ENCODE measurements at places on chromosomes 13 and 19.

DNA sequence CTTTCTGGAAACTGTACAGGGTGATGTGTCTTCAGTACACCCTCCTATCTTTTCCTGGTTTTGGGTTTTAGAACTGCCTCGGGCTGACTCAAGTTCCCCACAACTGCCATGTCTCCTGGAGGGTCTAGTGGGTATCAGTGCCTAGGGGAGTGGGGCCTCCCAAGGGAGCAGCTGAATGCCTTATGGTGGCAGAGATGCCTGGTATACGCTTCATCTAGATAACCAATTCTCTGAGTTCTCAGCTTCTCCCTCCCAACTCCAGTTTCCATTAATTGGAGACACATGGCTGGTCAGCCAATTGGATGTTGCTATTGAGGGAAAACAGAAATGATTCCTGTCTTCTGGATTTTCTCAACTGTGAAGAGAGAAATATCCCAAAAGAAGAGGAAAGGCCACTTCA, 12.8 kb downstream of the ZNF439 start:
- DNase-seq, result no peak

- peak; percentile 46 for DNase-seq
Observed at GRCh38 chr13:91181892-91182291, 165.6 kb upstream of the MIR17HG start.

DNA sequence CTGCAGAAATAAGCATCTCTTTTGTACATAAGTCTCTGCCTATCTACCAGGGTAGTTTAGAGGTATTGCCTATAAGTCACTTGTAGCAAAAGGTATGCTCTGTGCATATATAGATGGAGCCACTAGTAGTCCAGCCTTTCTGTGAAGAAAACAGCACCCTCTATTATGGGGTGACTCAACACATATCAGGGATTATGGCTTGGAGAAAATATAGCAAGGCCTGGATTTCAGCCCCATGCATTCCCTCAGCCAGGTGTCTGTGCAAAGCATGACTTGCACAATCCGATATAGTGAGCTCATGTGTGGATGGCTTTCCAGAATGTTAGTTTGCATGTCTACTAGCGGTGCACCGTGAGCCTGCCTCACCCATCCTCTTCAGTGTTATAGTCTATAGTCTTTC, 13.4 kb upstream of the NALCN start:
- DNase-seq, result no peak

DNA sequence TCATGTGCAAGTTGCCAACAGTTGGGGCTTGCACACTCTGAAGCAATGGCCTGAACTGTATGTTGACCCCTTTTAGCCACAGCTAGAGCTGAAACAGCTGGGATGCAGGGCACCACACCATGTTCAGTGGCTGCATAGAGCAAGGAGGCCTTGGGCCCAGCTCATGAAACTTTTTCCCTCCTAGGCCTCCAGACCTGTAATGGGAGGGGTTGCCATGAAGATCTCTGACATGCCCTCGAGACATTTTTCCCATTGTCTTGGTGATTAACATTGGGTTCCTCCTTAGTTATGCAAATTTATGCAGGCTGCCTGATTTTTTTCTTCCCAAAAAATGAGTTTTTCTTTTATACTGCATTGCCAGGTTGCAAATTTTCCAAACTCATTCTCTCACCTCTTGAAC, 165.1 kb upstream of the PRR20A start:
- no peak for DNase-seq

DNA sequence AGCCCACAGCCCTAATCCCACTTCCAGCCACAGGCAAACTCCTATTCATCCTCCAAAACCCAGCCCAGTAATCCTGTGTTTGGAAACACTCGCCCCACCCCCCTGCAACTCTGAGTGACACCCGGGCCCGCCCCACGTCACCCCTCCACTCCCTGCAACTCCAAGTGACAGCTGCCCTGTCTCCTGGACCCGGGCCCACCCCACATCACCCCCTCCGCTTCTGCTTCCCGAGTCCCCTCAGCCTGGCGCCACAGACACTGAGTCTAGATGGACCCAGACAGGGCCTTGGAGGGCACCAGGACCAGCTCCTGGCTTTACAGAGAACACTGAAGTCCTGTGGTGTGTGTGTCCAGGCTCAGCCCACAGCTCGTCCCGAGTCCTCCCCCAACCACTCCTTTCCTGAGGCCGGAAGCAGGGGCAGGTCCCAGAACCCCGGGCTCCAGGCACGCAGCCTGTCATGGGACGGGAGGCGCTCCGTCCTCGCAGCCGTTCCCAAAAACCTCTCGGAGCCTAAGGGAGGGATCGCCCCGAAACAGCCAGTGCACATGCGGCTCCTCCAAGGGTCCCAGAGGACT, 7.7 kb downstream of the REXO1 start:
- no peak for DNase-seq

GRCh38 chr13:73665261-73665660, 468.9 kb downstream of the KLF12 start:
- no peak for DNase-seq

GRCh38 chr19:33229962-33230361, 4.3 kb upstream of the SLC7A10 start:
- DNase-seq, result no peak

DNA sequence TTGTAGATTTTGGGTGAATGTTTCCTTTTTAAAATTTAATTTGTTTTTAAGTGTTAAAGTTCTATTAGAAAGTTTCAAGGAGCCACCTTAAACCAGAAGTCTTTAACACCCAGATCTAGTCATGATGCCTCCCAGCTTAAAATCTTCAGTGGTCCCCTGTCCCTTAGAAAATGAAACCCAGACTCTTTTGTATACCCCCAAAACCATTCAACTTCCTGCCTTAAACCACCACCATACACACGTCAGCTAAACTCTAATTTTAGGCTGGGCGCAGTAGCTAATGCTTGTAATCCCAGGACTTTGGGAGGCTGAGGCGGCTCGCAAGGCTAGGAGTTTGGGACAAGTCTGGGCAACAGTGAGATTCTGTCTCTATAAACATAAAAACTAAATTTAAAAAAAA, 37.9 kb downstream of the N4BP2L1 start:
- no peak for DNase-seq

- no peak for DNase-seq
Observed at GRCh38 chr13:30078059-30078458, 227.6 kb upstream of the UBL3 start.

GRCh38 chr19:44951179-44952159, 3.7 kb upstream of the CLPTM1 start:
- peak; percentile 84 for DNase-seq

DNA sequence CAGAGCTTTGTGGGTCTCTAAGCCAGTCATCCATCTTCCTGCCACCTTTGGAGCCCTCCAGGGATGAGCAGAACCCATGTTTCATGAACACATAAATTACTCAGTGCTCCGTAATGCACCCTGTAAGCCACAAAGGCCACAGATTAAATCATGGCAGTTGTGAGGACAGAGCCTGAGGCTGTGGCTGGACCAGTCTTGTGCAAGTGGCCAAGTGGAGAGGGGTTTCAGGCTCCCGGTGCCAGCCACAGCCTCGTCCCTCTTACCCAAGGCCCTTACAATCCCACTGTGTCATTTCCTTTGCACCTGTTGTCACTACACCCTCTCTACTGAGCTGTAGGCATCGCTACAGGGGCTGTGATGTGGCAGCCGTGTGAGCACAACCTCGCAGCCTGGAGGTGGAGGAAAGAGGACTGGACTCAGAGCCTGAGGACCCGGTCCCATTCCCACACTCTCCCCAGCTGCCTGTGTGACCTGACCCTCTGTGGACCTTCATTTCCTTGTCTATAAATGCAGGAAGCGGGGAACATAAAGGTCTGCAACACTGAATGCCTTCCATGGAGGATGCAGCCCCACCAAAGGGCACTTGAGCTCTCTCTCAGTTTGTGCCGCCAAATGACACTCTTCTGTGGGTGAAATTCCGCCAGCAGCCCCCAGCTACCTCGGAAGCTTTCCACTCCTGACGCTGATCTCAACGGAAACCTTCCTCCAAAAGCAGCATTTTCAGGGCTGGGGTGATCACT, 792.0 kb downstream of the UQCRFS1 start:
- DNase-seq, result no peak

DNA sequence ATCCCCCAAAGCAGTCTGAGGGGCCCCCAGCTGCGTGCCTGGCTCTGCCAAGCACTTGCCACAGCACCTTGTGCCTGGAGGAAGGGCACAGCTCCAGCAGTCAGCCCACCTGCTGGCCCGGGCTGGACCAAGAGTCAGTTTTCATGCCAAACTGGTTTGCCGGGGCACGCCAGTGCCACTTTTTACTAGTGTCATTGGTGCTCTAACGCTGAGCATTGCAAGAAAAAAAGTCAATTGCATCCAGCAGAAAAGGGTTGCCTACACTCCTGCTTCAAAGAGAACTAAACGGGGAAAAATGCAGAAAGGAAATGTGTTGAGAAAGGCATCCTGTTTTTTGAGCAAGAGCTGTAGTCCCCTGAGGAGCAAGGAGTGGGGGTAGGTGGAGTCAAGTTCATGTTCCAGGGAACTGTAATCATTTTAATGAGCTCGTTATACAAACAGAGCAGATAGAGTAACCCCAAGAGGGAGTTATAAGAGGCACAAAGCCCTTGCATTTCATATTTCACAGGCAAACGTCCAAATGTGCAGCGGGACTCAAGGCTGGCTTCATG, 68.4 kb downstream of the F2RL3 start:
- DNase-seq, result no peak

GRCh38 chr19:41599175-41599966, 23.4 kb downstream of the CEACAM21 start:
- no peak for DNase-seq

- DNase-seq, result no peak
Observed at GRCh38 chr13:37349916-37350315, 244.5 kb upstream of the CSNK1A1L start.

DNA sequence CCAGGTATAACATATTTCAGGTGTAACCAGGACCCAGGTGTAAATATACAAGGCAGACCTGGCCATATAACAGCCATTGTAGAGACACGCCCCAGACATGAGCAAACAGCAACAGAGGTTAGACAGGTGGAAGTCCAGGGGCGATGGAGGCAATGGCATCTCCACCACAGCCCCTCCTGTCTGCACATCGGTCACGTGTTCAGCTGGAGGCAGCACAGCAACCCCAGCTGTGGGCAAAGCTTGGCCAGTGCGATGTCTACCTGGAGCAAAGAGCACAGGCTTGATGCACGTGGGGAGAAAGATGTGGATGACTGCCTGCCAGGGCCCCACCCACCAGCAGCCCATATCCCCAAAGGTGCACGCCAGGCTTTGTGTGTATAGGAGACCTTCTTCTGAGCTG, 4.4 kb downstream of the CYP4F2 start:
- no peak for DNase-seq

DNA sequence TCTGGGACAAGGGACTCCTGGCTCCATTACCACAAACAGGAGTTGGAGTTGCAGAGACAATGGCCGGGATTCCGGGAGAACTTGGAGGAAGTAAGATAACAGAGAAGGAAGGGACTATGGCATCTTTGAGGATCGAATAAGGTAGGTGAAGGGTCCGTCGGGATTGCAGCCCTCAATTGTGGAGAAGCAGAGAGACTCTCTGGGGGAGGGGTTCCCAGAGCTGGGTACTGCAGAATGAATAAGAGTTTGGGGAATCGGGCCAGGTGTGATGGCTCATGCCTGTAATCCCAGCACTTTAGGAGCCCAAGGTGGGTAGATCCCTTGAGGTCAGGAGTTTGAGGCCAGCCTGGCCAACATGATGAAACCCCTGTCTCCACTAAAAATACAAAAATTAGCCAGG, 3.8 kb downstream of the BST2 start:
- DNase-seq, result no peak

DNA sequence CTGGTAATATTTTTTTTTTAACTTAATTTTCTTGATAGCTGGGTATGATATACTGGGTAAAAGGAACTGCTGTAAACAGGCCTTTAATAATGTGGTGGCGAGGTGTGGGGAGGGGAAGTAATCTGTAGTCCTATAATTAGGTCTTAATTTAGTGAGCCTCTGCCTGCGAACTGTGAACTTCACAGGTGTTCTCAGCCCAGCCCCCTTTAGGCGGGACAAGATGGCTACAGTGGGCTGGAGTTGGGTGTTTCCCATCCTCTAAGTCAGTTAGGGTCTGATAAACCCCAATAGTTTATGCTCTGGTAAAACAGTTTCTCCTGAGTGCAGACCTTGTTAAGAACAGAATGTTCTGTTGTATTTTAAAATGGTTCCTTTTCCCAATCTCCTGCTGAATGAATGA, 97.6 kb upstream of the SERP2 start:
- DNase-seq, result no peak

DNA sequence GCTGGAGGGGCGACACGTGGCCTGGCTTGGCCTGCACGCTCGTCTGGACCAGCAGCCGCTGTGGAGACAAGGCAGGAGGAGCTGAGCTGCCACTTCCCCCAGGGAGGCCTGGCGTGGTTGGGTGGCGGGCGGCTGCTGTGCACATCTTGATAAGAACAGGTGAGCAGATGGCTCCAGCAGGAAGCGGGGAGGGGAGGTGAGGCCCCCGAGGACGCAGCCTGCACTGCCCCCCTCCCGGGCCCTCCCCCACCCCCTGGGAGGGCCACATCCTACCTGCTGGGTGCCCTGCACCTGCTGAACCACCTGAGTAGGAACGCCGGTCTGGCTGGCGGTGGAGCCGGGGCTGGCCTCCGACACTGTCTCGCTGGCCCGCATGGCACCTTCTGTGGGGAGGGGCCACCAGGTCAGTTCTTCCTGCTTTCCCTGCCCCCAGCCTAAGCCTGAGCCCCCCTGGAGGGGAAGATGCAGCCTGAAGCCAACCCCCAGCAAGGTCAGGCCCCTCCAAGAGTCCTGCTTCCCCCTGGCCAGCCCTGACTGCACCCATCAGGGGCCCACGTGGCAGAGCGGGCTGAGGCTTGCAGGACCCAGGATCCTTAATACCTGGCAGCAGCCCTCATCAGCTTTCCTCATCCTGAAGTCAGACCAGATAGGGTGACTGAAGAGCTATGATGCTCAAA, 22.8 kb downstream of the RFX1 start:
- no peak for DNase-seq

GRCh38 chr13:86765462-86765861, 905.7 kb upstream of the SLITRK5 start:
- DNase-seq, result no peak

GRCh38 chr19:53537521-53538377, at the start of gene ZNF331:
Gene ZNF331, plus strand, starts transcription at chr19:53538145. Its CDS starts 31,232 bp downstream, at chr19:53569377.
- peak; percentile 74 for DNase-seq

DNA sequence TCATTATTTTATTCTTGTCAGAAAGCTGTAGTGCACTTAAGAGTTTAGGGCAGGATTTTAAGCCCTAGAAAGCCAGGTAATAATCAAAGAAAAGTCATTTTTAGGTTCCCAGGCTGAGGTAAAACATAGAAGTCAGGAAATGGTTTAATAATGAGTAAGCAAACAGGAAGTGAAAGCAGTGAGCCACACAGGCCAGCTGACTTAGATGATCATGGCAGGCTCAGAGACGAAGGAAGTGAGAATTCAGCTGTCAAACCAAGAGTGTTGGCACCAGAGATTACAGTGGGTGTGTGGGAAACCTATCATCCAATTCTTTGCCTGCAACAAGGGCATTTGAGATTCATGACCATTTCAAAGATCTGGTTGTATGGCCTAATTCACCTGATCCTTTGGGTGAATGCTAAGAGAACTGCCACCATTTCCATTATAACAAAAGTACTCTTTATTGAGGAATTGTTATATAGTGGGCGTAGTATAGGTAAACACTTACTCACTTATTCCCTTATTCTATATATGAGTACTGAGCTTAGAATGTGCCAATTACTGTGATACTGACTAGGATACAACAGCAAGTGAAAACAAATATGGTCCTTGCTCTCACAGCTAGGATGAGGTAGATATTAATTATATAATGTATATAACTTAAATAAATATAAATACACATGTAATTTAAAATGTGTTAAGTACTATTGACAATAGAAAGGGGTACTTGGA, 103.7 kb upstream of the EDNRB start:
- no peak for DNase-seq

- DNase-seq, result no peak
Observed at GRCh38 chr13:36157480-36157879, 26.3 kb upstream of the DCLK1 start.
